Bronchial smooth muscle cell (primary cell): ENCODE measurements at places on chromosomes 11 and 22. TPM values are rescaled to one million over a fixed set of nuclear protein-coding genes. Genes with fewer than 3 reads are reported as not detected.

TRPM5 gene
- total RNA-seq = 0.09 TPM in 1 of 2 replicates, not detected in the other

B4GAT1 gene
- total RNA-seq = 24.6 and 41.6 TPM in 2 replicates

TRIM51 gene
- not detected in 2 replicates for total RNA-seq

CDCA5 gene
- 0.34 and 1.6 TPM in 2 replicates for total RNA-seq

MMP27 gene
- total RNA-seq = not detected in 2 replicates

BDNF gene
- total RNA-seq = 4.6 and 10.9 TPM in 2 replicates

XKR3 gene
- not detected in 2 replicates for total RNA-seq

ANKRD13D gene
- 26.6 and 32.3 TPM in 2 replicates for total RNA-seq

GTSE1 gene
- total RNA-seq = 0.17 and 0.95 TPM in 2 replicates

FAM180B gene
- 0.09 and 0.16 TPM in 2 replicates for total RNA-seq

TTC36 gene
- 0.79 TPM in 1 of 2 replicates, not detected in the other for total RNA-seq

MPZL3 gene
- 0.16 and 0.26 TPM in 2 replicates for total RNA-seq

MS4A4A gene
- not detected in 2 replicates for total RNA-seq

MTNR1B gene
- total RNA-seq = not detected in 2 replicates

EWSR1 gene
- total RNA-seq = 91.2 and 141 TPM in 2 replicates

HOATZ gene
- total RNA-seq = not detected in 2 replicates

MYO7A gene
- under 0.01 and 0.09 TPM in 2 replicates for total RNA-seq

MCM5 gene
- 11.4 and 13.4 TPM in 2 replicates for total RNA-seq

OR4A5 gene
- not detected in 2 replicates for total RNA-seq

WEE1 gene
- 11.6 and 12.1 TPM in 2 replicates for total RNA-seq

KRTAP5-9 gene
- not detected in 2 replicates for total RNA-seq

SLC22A8 gene
- total RNA-seq = under 0.01 TPM in 1 of 2 replicates, not detected in the other

ALX4 gene
- 0.32 and 2.1 TPM in 2 replicates for total RNA-seq

TSSK2 gene
- not detected in 2 replicates for total RNA-seq

KCTD14 gene
- total RNA-seq = 0.32 and 0.43 TPM in 2 replicates

PRSS23 gene
- 70.3 and 151 TPM in 2 replicates for total RNA-seq

PHETA2 gene
- 10.4 and 20.0 TPM in 2 replicates for total RNA-seq

ADORA2A gene
- total RNA-seq = 0.34 and 0.63 TPM in 2 replicates

MUC2 gene
- total RNA-seq = not detected in 2 replicates

IGLL1 gene
- not detected in 2 replicates for total RNA-seq

LRRC10B gene
- not detected in 2 replicates for total RNA-seq

RFPL2 gene
- not detected in 2 replicates for total RNA-seq

CXCR5 gene
- total RNA-seq = not detected in 2 replicates

ZC3H12C gene
- 6.0 and 8.5 TPM in 2 replicates for total RNA-seq

SLC22A12 gene
- total RNA-seq = not detected in 2 replicates

POTEH gene
- not detected in 2 replicates for total RNA-seq

LRRC74B gene
- under 0.01 TPM in 2 replicates for total RNA-seq

SIK2 gene
- 10.0 and 12.5 TPM in 2 replicates for total RNA-seq

KRTAP5-7 gene
- under 0.01 TPM in 1 of 2 replicates, not detected in the other for total RNA-seq

FJX1 gene
- total RNA-seq = 3.8 and 4.6 TPM in 2 replicates
